ENCODE measurements at places on chromosomes 1 and 21.

DNA sequence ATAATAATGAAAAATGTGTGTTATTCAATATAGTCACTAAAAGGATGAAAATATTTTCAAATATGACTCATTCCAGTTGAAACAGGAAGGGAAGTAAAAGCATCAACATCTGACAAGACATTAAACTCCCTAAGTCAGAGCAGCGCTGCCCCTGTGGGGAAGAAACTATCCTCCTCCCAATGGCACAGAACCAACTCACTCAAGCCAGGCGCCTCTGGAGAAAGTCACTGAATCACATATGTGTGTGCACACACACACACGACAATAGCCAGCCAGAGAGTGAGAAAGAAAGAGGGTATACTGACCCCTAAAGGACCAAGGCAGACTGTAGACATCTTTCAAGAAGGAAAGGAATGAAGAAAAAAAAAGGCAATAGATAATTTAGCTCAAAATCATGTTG, 126.9 kb downstream of the SETD4 start:
- DNase-seq, result peak; percentile 12

GRCh38 chr1:4394366-4394765, 260.0 kb upstream of the AJAP1 start:
- DNase-seq, result no peak

GRCh38 chr1:8458607-8459006, 140.7 kb downstream of the SLC45A1 start:
- no peak for DNase-seq

DNA sequence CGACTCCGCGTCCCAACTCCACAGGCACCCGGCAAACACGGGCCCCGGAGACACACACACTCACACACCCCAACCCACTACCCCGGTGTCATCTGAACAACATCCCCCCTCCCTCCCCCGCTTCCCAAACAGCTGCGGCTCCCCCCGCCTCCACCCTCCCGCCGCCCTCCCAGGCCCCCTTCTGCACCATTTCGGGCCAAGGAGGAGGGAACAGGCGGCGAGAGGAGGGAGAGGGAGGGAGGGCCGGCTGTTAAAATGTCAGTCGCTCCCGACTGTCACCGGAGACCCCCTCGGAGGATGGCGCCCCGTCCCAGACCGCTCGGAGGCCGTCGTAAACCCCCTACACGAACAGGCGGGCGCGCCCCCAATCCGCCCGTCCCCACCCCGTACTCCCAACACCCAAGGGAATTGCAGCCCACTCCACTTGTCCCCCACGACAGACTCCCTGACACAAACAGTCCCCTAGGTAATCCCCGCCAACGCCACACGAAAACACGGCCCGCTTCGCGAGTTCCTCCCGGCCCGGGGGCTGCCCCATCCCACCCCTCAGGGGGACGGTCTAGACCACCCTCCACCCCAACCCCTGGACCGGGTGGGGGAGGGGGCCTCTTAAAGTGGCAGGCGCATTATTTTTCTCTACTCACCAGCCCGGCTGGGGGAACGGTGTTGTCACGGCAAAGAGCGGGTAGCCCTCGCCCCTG, 583 bp downstream of the MEF2D start:
- DNase-seq, result peak; percentile 37

GRCh38 chr1:64046243-64046642, 157.2 kb upstream of the UBE2U start:
- DNase-seq, result no peak

- no peak for DNase-seq
These were observed 48.7 kb downstream of the FHAD1 start for GRCh38 chr1:15295696-15296095.

DNA sequence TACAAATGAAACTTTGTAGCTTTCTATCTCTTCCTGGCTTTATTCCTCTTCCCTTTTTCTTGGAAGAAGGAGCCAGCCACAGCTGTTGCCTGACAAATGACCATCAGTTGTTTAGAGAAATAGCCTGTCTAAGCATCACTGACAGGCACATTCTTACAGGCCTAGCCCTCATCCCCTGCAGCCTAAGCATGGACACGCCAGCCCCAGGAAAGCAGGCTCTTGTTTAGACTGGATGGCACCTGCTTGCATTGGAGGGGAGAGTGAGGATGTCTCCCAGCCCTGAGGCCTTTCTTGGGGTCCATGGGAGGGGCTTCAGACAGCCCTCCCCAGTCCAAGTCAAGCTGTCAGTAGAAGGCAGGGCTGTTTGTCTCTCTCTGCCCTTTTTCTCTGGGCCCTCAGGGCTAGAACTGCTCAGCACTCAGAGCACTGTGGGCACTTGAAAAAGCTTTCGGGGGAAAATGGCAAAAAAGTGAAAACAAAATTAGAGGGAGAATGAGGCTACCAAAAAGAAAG, 282.5 kb upstream of the PLXNA2 start:
- DNase-seq, result no peak

- DNase-seq, result no peak
These were observed 6.4 kb downstream of the SELENON start for GRCh38 chr1:25806418-25806817.

DNA sequence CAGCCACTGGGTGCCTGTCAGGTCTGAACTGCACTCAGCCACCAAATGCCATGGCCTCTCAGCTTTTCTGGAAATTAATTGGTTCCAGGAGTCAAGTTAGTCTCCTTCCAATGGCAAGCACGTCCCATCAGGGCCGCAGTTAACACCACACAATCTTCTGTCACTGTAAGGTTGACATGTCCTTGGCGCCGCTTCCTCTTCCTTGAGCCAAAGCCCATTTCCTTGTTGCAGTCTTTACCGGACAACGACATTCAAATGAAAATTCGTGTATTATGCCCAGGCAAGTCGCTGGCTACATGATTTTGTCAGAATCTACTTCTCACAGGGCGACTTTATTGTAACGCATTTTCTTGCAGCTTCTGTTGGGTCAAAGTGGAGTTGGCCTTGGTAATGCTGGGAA, 430.6 kb upstream of the KAZN start:
- DNase-seq, result no peak

GRCh38 chr1:200245473-200245872, 164.4 kb downstream of the ZNF281 start:
- peak; percentile 57 for DNase-seq

DNA sequence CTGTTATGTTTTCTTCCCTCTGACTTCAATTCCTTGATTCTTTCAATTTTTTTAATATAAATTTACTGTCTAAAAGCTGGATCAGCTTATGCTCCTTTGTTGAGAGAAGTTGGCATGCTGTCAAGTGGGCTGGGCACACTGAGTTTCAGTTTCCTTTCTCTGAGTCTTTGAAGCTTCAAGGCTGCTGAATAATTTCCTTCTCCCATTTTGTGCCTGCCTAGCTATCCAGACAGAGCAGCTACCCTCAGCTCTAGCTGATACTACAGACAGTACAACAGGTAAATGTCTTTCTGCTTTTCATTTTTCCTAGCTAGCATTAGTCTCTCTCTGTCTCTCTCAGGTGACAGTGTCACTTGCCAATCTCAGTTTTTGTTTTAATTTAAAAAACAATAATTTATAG, at the start of gene IFI44:
IFI44 (plus strand) TSS at position 204 of the 400 bp plus-strand sequence. CDS start 365 bp downstream, outside the sequence.
- peak; percentile 92 for DNase-seq

- peak; percentile 51 for DNase-seq
These were observed at the start of gene CFH for GRCh38 chr1:196651637-196652215. Gene CFH (plus strand): TSS chr1:196652043. CDS start chr1:196652118, 75 bp downstream.

- peak; percentile 23 for DNase-seq
These were observed 11.9 kb upstream of the VHLL start for GRCh38 chr1:156310962-156311361.

DNA sequence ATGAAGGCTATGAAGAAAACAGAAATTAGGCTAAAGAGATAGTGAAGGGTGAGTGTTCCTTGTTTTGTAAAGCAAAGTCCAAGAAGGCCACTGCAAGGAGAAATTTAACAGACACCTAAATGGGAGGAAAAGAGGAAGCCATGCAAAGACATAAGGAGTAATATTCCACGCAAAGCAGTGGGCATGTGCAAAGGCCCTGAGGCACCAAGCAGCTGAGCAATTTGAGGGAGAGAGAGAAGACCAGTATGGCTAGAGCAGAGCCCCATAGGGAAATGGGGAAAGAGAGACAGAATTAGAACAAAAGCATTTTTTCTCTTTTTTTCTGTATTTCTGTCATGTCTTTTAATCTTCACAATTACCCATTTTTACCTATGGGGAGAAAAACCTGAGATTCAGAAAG, 154.1 kb downstream of the TPR start:
- DNase-seq, result no peak

GRCh38 chr1:92980732-92981647, 19.7 kb upstream of the DIPK1A start:
- DNase-seq, result no peak

DNA sequence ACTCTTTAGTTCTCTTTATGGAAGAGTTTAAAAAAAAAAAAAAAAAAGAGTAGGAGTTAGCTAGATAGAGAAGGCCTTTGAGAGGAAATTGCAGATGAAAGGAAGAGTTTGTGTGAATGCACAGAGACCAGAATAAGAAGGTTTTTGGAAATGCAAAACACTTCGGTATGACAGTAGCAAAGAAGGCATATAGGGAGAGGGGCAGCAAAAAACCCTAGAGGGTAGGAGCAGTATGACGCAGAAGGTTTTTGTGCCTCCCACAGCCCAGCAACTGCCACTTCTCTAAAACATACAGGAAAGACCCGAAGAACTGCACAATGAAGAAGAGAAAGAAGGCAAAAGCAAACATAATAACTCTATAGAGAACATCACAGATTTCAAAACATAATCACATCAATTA, 84.3 kb downstream of the WDR64 start:
- DNase-seq, result no peak

GRCh38 chr1:201360486-201360885, 17.0 kb downstream of the TNNT2 start:
- no peak for DNase-seq

- peak; percentile 70 for DNase-seq
These were observed at the start of gene TRIM46 for GRCh38 chr1:155173478-155174323. Gene TRIM46 (plus strand): TSS chr1:155173849. CDS start chr1:155173967, 118 bp downstream.

DNA sequence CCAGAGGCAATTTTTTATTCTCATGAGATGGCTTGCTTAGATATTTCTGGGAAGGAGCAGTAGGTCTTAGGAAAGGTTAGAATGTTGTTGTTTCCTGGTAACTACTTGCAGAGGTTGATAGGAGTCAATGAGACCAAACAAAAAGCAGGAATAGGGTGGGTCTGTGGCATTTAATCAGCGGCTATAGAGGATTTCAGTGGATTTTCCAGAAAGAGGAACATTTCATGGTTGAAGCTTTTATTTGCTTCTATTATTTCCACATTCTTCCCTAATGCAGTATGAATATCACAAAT, 111.3 kb upstream of the PALMD start:
- DNase-seq, result no peak

- no peak for DNase-seq
These were observed 194.2 kb upstream of the JUN start for GRCh38 chr1:58978096-58978495.

DNA sequence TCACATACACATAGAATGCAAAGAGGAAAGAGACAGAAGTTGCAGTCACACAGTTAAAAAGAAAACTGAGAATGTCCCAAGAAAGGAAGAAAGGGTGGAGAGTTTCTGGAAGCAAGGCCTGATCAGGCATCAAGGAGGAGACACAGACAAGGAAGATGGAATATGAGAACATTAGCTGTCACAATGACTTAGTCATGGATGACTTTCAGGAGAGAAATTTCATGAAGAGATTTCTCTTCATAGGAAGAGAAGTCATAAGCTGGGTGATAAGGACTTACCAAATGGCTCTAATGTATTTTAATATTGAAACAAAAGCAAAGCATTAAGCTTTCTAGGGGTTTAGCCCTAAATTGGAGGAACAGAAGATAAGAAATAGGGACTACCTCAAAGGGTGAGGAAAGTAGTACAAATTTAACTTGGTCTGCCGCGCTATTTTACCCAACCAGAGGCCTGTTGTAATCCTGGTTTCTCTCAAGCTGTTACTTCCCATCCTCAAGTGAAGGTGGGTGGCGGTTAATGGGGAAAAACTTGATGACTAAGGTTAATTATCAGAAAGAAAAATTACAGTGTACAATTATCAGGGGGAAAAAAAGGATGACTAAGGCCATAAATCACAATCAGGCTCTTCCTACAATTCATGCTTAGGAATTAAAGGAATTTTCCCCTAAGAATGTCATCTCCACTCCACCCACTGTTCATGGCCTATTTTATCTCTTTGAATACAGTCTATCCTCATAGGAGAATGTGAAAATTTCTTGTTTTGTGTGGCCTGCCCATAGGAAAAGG, 93.9 kb upstream of the ADGRL2 start:
- DNase-seq, result no peak

GRCh38 chr1:157542676-157543075, 9.6 kb downstream of the FCRL5 start:
- no peak for DNase-seq

DNA sequence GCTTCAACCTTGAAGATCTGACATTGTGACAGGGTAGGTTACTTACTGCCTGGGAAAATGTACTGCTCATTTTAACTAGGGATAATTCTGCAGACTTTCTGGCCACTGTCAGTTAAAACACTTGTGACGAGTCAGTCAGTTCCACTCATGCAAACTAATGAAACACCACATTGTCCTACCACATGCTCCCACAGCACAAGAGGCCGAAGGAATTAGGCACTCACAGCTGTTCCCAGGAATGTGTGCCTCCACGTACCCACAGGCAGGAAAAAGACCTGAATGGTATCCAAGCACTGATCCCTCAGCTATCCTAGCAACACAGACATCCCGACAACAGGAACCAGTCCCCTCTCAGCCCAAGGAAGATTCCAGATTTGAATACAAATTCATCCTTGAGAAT, 12.3 kb downstream of the BCAR3 start:
- DNase-seq, result no peak
